ENCODE measurements at places on chromosomes 5 and 9.

DNA sequence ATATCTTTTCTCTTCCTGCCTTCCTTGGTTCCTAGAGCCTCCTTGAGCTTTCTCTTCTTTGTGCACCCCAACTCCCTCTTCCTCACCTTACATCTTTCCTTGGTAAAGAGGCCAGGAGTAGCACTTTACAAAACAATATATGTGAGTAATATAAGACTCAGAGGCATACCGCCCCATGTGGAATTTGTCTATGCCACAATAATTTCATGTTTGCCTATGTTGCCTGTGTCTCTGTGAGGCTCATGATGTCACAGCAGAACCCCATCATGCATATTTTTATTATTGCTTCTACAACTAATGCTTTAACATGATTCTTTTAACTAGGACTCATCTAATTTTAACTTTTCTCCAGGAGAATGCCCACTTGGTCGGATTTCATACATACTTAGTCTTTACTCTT, 15.0 kb upstream of the LVRN start:
- DNase-seq = no peak

DNA sequence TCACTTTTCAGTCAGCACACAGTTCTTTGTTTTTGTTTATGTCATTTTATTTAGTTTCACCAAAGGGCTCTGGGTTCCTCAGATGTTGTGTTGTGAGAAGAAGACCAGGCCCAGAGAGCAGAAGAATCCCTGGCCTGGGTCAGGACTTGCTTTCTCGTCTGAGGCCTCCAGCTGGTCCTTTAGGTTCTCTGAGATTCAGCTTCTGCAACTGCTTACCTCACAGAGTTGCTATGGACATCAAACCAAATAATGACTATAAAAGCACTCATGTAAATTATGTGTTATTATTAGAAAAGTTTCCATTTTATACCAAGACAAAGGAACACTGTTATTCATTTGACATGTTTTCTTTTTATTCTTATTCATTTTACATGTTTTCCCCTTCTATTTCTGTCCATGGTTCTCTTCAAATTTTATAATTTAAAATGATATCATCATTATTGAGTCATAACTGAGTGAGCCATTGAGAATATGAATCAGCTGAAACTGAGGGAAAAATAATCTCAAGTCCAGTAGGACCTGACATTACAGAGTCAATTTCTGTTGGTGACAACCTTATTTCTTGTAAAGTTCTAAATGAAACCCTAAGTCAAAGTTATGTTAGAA, 44.0 kb upstream of the GLRX start:
- DNase-seq = no peak

- no peak for DNase-seq
These were observed 73.4 kb downstream of the FBXO38 start for GRCh38 chr5:148457183-148457620.

DNA sequence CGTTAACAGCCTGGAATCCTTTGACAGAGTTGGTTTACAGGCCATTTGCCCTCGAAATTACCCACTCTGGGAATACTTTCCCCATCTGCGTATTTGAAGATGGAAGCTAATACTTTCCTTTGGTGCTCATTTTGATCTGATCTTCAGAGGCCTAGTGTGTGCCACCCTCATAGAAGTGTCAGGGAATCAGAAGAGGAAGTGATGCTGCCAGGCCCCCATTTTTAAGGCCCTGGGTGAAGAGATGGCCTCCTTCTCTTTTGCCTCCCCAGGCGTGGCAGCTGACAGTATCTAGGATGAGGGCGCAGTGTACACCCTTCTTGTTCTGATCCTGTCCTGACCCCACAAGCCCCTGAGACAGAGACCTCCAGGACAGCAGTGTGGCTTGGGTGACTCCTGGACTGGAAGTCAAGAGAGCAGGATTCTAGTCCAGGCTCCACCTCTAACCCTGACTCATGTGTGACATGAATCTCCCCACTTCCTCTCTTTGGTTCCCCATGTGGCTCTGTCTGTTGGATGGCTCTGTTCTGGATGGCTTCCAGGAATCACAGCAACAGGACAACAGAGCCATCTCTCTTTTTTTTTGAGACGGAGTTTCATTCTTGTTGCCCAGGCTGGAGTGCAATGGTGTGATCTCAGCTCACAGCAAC, 27.8 kb downstream of the CSF1R start:
- DNase-seq = peak; percentile 34

DNA sequence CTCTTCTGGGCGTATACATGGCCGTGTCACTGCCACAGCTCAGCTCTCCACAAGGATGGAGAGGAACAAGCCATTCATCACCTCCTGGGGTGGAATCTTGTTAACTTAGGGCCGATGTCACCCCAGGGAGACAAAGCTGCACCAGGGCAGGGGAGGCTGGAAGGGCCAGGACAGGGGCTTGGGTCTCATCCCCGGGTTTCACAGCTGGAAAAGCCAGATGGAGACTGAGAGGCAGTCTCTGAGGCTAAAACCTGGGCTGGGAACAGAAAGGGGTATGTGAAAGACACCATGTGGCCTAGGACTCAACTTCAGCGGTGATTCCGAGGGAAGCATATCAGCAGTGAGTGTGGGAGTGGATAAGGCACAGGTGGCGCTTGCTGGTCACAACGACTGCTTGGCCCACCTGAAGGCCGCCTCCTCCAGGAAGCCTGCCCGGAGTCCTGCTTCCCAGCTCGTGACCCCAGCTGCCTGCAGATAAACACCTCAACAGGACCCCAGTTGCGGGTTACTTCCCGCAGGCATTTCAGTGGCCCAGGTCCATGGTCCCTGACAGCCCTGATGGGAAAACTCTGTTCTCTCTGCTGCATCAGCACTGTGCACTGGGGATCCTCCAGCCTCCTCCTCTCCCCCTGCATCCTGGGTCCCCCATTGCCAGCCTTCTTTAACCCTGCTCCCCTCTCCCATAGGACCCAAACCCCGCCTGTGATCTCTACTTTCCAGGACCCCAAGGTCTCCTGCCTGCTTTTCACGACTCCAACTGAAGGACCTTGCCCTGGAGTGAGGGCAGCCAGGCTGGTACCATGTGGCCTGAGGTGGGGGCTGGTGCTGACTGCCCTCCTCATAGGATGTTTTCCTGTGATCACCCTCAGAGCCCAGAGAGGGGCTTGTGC, 51.7 kb upstream of the FCN1 start:
- DNase-seq = no peak

- no peak for DNase-seq
These were observed 603 bp downstream of the DENND1A start for GRCh38 chr9:123929177-123929869.

- DNase-seq = no peak
These were observed 132.4 kb downstream of the TMEM174 start for GRCh38 chr5:73305386-73305785.

DNA sequence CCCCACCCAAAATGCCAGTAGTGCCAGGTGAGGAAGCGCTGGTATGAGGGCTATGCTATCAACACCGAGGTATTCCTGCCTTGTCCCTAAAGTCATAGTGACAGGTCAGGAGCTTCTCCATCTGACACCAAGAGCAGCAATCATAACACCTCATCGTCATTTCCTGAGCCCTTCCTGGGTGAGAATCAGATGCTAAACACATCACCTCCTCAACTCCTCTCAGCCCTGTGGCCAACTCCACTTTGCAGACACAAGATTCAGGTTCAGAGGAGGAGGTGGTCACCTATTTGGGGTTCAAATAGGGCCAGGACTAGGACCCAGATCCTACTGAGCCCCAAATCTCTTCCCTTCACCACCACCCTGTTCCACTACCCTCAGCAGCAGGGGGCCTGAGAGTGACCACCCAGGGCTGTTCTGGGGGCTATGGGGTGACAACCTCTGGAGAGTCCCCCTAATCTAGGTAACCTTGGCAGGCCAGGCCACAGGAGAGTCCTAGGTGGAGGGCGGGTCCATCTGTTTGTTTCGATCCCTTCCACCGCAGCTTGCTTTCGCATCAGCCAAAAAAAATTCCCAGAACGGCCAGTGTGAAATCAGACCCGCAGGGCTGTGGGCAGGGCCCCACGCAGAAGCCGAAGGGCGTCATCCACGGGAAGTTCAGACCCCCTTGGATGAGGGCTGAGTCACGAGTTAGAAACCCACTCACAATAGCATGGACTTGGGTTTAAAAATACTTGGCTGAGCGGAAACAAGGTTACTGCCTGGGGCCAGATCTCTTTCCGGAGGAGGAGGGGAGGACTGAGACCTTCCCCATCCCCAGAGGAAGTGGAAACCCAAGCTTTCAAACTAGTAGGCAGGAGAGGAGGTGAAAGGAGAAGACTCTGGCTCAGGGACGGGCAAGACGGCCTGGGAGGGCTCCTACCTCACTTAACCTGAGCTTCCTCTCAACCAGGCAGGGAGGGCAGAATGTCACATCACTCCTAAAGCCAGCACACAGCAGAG, 8.7 kb downstream of the STK10 start:
- no peak for DNase-seq

- DNase-seq = peak; percentile 65
These were observed at the start of gene CLPTM1L for GRCh38 chr5:1344975-1345838. Gene CLPTM1L, minus strand, starts transcription at chr5:1345099. Its CDS starts 258 bp downstream, at chr5:1344841.

DNA sequence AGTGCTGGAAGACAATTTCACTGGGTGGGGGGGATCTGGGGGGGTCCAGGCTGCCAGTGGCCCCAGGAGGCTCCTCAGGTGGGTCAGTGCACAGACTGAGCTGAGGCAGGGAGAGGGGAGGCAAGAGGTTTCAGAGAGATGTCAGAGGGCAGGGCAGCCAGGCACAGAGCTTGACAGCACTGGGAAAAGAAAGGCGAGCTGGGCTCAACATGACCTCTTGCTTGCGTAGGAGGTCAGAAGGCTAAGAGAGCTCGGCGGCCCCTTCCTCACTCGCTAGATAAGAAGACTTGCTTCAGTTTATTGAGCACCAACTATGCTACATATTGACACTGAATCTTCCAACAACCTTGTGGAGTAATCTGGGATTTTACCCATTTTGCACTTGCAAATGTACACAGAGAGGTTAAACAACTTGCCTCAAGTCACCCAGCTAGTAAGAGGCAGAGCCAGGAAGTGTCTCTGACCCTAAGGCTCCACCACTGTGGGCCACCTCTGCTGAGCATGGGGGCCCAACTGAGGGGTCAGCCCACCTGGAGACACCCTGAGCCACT, 3.5 kb downstream of the PDLIM7 start:
- no peak for DNase-seq

DNA sequence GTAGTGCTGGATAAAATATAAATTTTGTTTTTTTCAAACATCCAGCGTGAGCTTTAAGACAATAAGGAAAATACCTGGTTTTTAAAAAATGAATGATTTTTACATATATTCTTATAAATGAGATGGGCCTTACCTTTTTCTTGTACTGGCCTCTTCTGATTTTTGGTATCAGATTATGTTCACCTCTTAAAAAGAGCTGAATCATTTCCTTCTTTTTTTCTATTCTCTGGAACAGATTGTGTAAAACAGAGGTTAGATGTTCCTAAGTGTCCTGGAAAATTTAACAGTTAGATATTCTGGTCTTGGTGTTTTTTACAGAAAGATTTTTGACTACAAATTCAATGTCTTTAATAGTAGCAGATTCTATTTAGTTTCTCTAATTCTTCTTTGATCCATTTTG, 74.6 kb downstream of the NDUFAF2 start:
- no peak for DNase-seq
